NCI-H1092 (cell line): ENCODE measurements at places on chromosomes 5 and 9.

GRCh38 chr5:31992377-31992776, 181.7 kb downstream of the GOLPH3 start:
- DNase-seq, result no peak

GRCh38 chr9:14889451-14889850, 20.8 kb downstream of the FREM1 start:
- DNase-seq, result no peak

DNA sequence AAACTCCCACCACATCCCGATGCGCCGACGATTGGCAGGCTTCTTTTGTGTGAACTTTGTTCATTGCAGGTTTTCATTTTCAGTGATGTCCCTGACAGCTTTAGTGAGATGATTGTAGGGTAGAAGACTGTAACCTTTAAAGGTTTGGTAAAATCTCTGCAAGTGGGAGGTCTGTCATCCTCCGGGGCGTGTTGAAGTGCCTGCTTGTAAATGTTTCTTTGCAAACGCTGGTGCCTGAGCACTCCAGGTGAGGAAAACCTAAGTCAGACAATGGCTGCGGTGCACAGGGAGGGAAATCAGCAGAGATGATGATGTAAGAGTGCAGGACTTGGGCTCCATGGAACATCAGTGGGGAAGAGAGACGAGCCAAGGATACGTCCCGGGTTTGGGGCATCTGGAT, 228.1 kb downstream of the DRD1 start:
- no peak for DNase-seq

DNA sequence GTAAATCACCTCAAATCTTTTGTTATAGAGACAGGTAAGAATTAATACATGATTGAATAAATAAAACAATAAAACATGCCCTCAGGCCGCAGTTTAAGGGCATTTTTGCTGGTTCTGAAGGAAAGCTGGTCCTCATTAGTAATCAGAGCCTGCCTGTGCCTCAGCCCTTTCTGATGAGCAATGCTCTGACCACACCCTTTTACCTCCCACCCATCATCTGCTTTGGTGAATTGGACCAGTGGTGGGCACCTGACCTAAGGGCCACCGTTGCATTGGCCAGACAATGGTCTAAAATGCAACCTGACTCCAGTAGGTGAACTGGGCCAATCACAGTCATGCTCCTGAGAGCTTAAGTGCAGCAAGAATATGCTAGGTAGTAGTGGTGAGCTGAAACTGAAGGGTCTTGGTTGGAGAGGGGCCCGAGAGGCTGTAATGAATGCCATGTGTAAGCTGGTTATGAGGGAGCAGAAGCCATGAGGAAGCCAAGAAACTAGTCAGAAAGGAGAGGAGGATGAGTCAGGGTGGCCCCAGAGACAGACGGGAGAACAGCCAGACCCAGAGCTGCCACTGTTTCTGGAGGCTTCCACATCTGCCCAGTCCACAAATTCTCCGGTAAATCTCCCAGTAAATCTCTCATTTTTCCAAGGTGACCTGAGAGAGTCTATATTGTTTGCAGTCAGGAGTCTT, 45.5 kb upstream of the ZSWIM6 start:
- no peak for DNase-seq

DNA sequence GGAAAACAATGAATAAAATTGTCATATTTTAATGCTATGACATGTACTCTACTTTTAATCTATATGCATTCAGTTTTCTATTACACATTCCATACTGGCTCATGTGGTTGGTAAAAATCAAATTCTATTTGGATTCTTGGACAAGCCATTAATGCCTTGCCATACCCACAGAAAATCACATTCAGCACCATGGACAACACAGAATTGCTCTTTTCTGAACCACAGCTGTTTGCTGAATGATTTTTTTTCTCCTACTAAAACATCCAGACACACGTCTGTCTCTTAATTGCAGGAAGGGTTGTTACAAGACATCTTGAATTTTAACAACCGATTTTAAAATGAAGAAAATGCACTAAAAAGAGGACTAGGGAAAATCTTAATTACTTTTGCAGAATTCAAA, 675.6 kb downstream of the BRINP1 start:
- no peak for DNase-seq

- no peak for DNase-seq
Measured at GRCh38 chr9:114503009-114503408, 2.3 kb downstream of the WHRN start.

DNA sequence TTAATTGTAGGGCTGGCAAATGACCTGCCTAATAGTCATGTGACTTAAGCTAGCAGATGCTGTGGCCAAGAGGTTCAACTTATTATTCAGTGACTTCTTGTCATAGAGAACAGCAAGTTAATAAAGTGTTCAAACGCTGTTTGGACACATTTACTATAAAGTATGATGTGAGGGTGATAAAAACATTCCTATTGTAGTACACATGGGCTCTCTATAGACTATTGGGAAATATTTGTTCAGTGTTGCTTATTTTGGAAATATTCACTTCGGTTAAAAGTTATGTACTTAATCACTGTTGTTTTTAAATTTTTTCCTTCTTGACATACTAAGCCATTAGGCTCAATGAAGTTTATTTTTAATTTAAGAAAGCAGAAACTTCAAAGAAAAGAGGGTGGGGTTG, 345.0 kb downstream of the NNT start:
- DNase-seq, result no peak

DNA sequence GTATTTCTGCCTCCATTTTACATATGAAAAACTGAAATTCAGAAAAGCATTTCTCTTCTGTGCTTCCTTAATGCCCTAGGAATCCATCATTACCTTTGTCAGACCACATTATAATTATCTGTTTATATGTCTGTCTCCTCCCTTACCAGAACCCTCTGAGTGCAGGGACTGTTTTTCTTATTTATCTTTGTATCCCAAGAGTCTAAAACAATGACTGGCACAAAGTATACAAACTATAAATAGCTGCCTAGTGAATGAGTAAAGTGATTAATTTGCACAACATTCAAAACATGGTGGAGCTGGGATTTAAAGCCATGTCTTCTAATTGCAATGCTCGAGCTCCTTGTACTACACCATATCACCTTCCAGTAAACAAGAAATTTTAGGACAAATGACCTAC, 49.3 kb upstream of the HK3 start:
- DNase-seq, result no peak

- DNase-seq, result no peak
Measured at GRCh38 chr9:112360047-112360804, 19.7 kb upstream of the HSDL2 start.

DNA sequence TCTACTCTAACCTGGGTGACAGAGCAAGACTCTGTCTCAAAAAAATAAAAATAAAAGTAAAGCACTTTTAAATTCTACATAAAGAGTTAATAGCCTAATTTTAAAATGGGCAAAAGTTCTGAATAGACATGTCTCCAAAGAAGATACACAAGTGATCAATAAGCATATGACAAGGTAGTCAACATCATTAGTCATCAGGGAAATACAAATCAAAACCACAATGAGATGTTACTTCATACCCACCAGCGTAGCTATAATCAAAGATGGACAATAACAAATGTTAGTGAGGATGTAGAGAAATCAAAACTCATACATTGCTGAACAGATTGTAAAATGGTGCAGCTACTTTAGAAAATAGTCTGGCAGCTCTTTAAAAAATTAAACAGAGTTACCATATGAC, 64.1 kb downstream of the IQGAP2 start:
- no peak for DNase-seq

GRCh38 chr5:50808406-50808805, 142.0 kb downstream of the PARP8 start:
- DNase-seq, result no peak

- DNase-seq, result no peak
Measured at GRCh38 chr5:2201011-2201410, 318.3 kb upstream of the IRX4 start.

DNA sequence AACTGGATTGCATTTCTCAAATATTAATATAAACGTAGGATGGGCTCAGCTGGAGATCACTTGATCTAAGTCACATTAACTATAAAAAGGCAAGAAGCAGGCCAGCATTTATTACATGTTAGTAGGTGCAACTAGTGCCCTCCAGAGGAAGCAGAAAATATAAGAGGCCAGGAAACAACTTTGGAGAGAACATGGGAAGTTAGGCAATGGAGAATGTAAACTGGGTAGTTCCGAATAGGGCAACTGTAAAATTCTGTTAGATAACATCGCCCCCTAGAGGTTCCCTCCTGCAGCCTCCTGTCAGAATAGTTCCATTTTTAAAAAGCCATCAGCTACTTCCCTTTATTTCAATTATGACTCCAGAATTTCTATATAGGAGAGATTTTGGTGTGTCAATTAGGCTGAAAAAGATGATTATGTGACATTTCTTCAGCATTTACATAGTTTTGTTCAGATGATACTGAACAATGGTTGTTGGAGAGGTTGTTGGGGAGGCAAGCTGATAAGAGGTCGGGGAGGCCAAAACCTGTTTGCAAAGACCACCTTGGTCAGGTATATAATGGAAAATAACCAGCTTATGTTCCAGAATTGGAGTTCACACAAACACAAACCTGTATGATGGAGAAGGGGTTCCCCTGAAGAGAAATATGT, 22.4 kb downstream of the CCL28 start:
- peak; percentile 34 for DNase-seq

GRCh38 chr9:72958485-72959281, 5.8 kb upstream of the ALDH1A1 start:
- no peak for DNase-seq

- DNase-seq, result no peak
Measured at GRCh38 chr9:125484350-125485282, 222.4 kb downstream of the MAPKAP1 start.

GRCh38 chr5:169876386-169876785, 103.9 kb downstream of the INSYN2B start:
- no peak for DNase-seq

DNA sequence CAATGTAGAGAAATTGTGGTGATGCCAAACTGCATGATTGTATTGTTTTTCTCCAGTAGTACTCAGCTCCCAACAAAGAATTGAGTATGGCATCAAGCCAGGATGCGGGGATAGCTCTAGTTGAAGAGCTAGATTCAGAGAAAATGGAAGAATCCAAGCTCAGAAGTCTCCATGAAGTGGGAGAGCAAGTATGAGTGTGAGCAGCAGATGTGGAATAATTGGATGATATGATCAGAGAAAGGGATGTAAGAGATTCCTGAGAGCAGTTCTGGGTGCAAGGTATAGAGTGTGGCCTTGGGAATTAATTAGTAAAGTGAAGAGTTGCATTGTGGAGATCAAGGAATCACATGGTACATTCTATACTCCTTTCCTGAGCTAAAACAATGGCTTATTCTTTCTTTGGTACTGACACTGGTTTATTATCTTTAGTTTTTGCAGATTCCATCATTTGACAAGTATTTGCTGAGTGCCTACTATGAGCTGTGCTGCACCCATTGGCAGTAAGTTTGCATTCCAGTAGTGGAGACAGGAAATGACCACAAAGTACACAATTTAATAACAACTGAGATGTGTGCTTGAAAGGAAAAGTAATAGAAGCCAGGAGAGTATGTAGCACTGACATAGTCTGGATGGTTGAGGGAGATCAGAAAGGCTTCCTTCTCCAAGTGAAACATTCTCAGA, 177.1 kb downstream of the CPLANE1 start:
- DNase-seq, result no peak

- no peak for DNase-seq
Measured at GRCh38 chr5:113171520-113171919, 194.9 kb downstream of the DCP2 start.

GRCh38 chr5:92207151-92207550, 824.0 kb upstream of the ARRDC3 start:
- no peak for DNase-seq

DNA sequence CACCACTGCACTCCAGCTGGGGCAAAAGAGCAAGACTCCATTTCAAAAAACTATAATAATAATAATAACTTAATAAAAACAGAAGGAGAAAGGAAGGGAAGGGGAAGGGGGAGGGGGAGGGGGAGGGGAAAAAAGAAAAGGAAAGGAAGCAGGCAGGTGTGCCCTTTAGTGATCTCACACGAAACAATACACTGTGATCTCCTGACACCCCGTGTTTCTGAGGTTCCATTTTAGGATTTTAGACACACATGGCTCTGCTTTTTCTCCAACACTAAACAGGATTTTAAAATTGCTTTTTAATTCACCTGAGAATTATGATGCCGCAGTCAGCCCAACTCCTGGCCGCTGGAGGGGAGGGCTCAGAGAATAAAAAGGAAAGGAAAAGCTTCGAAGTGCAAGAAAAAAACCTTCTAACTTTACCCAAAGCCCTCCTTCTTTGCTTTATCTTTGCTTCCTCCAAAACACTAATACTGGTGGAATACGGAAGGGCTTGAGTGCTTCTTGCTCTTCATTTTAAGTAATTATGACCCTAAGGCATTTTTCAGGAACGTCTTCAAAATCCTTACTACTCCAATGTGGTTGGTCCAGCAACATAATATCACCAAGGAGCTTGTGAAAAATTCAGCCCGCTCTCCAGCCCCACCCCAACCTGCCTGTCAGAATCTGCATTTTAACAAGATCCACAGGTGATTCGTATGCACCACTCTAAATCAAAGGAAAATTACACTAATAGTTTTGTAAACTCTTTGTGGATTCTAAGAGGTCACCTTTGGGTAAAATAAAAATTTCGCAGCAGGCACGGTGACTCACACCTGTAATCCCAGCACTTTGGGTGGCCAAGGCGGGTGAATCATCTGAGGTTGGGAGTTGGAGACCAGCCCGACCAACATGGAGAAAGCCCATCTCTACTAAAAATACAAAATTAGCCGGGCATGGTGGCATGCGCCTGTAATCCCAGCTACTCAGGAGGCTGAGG, 66.0 kb downstream of the MYO10 start:
- no peak for DNase-seq

DNA sequence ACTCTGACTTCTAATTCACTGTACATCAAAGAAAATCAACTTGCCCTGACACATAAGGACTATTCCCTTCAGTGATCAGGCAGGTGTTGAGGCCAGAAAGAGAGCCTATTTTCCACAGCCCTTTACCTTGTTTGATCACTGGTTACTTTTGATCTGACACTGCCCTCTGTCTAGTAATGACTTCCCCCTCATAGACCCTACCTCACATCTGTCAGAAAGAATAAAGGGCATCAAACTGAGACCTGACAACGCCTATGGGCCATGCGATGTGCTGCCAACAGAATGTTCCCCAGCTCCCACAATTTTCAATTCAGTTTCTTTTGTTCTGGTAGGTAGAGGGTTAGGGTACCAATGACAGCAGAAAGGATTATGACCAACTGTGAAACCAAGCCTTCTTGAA, 47.7 kb downstream of the FBXL17 start:
- DNase-seq, result no peak

- no peak for DNase-seq
Measured at GRCh38 chr9:100084128-100084453, 14.7 kb downstream of the ERP44 start.
